ELR (cell line): ENCODE measurements at places on chromosomes 1 and 21.

DNA sequence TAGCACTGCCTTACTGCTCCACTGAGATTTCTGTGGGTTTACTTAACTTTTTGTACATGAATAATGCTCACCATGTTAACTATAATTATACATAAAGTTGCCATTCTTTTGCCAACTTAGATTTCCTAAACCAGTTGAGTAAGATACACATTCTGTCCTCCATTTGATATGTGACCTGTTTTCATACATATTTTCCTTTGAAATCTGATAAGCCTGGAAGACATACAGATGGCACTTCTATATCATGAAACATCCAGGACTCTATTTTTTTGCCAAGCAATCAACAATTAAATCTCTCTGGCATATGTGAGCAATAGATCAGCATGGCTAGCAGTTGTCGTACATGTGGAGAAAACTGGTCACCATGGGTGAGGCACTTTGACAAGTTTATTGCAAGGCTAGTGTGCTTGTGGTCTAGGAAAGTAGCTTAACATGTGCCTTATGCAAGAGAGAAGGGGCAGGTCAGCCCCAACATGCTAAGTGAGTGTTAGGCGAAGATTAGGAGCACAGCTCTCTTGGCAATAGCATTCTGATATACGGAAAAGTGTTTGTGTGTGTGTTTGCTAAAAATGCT is 14.2 kb downstream of the PRRX1 start:
- no peak for DNase-seq

- no peak for DNase-seq
These were observed 22.1 kb downstream of the ADAM30 start for GRCh38 chr1:119874186-119874585.

- peak; percentile 97 for DNase-seq
These were observed 31.1 kb downstream of the EEIG2 start for GRCh38 chr1:108590957-108591356.

DNA sequence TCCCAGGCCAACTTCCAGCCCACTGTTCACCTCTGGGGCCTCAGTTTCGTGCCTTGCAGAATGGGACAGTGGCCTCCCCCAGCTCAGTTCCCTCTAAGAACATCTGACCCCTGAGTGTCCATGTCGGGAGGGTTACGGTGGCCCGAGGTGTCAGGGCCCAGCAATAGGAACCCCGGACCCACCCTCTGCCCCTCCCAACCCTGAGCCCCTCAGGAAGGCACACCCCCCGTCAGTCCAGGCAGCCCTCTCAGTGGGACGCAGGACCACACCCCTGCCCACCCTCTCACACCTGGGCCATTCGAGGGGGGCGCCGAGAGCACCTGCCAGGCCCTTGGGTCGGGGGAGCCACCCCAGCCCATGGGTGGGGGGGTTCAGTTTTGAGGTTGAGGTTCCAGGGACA is 447 bp downstream of the TTC34 start:
- DNase-seq = no peak

- DNase-seq = peak; percentile 77
These were observed 1.4 kb downstream of the PMF1 start for GRCh38 chr1:156214024-156214748.

GRCh38 chr21:36552434-36552785 is 72.5 kb upstream of the CLDN14 start:
- no peak for DNase-seq

DNA sequence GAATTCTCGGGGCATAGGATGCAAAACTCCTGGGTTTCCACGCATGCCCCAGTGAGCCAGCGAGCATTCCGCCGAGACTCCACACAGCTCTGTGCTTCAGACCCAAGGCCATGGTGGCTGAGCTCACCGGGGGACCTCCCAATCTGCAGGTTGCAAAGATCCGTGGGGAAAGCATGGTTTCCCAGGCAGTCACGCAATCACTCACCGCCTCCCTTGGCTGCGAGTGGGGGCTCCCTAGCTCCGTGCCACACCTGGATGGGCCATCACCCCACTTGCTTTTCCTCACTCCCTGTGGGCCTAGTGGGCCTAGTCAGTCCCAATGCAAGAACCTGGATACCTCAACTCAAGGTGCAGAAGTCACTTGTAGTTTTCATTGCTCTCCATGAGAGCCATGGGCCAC is 37.0 kb upstream of the SAMD11 start:
- no peak for DNase-seq

DNA sequence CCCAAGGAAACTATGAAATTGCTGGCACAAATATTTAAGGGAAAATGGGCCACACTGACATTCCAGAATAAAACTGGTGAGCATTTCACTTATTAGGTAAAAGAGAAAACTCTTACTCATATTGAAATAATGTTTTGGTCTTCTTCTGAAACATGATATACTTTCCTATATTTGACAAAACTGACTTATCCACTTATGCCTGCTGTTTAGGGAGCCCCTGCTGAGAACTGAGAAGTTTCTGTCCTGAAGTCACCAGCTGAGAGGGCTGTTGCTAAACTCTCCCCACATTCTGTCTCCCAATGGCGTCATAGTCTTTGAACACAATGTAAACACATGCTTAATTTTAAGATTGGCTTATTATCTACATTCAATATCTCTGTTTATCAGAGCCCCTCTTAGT is 46.8 kb upstream of the ZC3H11B start:
- peak; percentile 34 for DNase-seq

DNA sequence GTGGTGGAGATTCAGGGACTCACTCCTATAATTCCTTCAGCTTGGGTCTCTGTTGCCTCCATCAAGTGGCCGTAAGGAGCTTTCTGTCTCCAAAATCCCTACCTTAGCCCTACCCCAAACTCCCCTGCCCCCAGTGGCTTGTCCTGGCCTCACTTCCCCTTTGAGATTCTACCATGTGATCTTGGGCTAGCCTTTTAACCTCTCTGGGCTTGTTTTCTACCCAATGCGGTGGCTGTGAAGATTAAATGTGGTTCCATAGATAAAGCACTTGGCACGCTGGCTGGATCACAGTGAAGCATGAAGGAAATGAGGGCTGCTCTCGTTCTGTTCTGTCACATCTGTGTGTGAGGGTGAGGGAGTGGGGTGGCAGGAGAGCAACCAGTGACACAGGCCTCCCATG is 43.6 kb downstream of the FAAH start:
- DNase-seq = no peak

DNA sequence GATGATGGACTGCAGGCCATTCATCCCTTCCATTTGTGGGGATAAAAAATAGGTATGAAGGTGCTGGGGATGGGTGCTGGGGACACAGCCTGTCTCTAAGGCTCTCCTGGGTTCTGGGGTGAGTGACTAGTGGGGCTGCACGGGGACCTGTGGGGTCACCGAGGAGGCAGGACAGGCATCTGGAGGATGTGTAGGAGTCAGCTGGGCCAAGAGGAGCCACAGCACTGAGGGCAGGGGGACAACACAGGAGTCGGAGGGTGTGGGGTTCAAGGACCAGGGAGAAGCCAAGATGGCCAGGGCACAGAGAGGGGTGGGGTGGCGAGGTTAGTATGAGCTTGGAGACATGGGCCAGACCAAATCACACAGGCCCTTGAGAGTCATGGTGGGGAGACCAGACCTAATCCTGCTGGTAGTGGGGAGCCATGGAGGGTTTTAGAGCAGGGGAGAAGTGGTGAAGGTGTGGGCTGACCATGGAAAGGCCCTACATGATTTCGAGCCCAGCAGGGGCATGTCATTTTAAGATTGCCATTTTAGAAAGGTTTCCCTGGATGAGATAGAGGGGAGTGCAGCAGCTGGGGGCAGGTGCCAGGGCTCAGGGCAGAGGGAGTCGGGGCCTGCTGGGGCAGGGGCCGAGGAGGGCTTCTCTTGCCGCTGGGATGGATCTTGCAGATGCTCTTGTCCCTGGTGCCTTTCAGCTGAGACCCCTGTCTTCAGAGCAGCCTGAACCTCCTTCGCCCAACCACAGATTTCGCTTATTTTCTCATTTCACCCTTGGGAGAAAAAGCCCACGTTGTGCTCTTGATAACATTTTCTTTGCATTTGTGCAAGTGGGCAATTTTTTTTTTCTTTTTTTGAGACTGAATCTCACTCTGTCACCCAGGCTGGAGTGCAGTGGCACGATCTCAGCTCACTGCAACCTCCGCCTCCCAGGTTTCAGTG is 22.7 kb downstream of the SERINC2 start:
- DNase-seq = no peak

DNA sequence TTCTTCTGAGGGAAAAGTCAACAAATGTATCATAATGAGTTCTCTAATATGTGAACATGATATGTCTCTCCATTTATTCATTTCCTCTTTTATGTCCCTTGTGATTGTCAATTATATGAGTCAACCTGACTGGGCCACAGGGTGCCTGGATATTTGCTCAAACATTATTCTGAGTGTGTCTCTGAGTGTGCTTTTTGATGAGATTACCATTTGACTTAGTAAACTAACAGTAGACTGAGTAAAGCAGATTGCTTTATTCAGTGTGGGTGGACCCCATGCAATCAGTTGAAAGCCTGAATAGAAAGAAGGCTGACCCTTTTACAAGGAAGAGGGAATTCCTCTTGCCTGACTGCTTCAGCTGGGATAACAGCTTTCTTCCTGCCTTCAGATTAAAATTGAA is 142.6 kb downstream of the SLC35F3 start:
- peak; percentile 1 for DNase-seq

GRCh38 chr1:234605983-234606783 is 3.8 kb downstream of the IRF2BP2 start:
- peak; percentile 72 for DNase-seq

GRCh38 chr1:37323486-37324377 is 150.6 kb upstream of the ZC3H12A start:
- peak; percentile 30 for DNase-seq

- DNase-seq = peak; percentile 61
These were observed 509 bp downstream of the PIK3R3 start for GRCh38 chr1:46131712-46132528.

GRCh38 chr1:36835696-36836095 is 198.6 kb downstream of the GRIK3 start:
- no peak for DNase-seq

GRCh38 chr1:169368406-169368769 is 393 bp downstream of the BLZF1 start:
- peak; percentile 45 for DNase-seq

DNA sequence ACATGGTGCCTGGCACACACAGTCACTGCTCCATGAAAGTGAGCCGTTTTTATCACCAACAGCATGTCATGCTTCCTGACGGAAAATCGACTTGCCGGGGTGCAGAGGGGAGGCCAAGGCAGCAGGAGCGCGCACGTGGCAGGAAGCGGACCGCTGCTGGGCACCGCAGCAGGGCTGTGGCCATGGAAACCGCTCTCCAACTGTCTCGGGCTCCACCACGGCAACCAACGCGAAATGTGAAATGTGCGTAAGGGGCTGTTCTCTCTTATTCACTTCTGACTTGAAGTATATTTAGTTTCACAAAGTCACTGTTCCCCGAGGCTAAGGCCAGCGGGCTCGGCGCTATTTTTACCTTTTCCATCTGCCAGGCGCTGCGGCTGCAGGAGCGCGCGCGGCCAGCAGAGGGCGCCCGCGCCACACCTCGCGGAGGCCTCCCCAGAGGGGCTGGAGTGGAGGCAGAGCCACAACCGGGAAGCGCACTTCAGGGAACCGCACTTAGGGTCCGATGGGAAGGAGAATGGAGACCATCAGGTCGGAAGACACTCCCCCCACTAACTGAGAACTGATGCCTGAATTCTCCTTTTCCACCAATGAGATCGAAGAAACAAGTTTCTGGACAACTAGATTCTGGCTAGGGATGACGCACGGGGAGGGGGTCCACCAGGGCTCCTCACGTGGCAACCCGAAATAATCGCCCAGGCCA is 19.7 kb downstream of the RCC2 start:
- DNase-seq = peak; percentile 53

GRCh38 chr21:37462087-37462861 is 95.7 kb downstream of the DYRK1A start:
- no peak for DNase-seq

- no peak for DNase-seq
These were observed 63.2 kb downstream of the STYXL2 start for GRCh38 chr1:167157114-167157513.

- DNase-seq = peak; percentile 90
These were observed 49.3 kb downstream of the ADAMTS1 start for GRCh38 chr21:26795866-26796329.

- no peak for DNase-seq
These were observed 67.2 kb upstream of the B3GALNT2 start for GRCh38 chr1:235571482-235571881.

DNA sequence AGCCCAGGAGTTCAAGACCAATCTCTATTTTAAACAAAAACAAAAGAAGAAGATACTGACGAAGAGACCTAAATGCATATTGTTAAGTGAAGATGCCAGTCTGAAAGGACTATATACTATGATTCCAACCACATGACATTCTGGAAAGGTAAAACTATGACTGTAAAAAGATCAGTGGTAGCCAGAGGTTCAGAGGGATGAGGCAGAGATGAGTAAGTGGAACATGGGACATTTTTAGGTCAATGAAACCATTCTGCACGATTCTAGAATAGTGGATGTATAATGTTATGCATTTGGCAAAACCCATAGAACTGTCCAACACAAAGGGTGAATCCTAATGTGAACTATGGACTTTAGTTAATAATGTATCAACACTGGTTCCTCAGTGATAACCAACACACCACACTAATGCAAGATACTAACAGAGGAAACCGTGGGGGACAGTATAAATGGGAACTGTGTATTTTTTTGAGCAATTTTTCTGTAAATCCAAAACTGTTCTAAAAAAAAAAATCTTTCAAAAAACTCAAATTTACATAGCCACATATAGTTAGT is 8.2 kb downstream of the RC3H1 start:
- peak; percentile 21 for DNase-seq

DNA sequence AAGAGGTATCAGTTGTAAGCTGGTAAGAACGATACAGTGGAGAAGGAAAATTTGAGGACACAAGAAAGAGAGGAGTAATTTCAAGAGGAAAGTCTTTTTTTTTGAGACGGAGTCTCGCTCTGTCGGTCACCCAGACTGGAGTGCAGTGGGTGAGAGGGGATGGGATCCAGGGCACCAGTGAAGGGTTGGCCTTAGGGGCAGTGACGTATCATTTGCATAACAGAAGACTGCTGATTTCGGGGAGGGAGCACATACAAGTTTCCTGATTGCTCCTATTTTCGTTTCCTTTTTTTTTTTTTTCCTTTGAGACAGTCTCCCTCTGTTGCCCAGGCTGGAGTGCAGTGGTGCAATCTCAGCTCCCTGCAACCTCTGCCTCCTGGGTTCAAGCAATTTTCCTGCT is 4.2 kb downstream of the S100A13 start:
- DNase-seq = no peak

GRCh38 chr1:197989058-197989457 is 71.9 kb downstream of the LHX9 start:
- no peak for DNase-seq

GRCh38 chr1:207283421-207283820 is 38.1 kb upstream of the CD55 start:
- DNase-seq = no peak
